ENCODE measurements at places on chromosomes 12 and 14. TPM values are rescaled to one million over a fixed set of nuclear protein-coding genes. Genes with fewer than 3 reads are reported as not detected.

DNA sequence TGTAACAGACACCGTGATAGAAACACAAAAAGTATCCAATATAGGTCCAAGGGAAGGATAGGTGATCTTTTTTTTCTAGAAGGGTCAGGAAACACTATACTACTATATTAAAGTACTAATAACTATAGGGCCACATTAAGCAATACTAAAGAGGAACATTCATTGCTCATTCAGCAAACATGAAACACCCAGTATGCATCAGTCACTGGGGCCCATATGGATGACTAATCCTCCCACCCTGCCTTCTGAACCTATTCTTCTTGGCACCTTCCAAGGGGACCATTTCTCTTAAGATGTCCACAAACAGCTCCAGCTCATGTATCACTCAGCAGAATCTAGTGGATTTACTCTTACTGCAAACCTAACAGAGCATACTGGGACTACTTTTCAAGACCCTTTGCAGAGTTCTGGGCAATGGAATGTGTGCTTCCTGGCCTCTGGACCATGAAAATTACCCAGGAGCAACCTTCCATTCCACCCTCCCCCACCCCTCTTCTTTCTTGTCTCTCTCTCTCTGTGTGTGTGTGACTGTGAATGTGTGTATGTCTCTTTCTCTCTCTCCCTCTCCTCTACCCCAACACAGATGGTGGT lies 187.9 kb downstream of the EPS8 start:
- no peaks in the 10 kb centered on the region for H3K27me3 ChIP-seq
- no peak for DNase-seq
- no peak overlapping the region for H3K27ac ChIP-seq
- no peaks in the 10 kb centered on the region for H3K36me3 ChIP-seq

- H3K27ac ChIP-seq: no peak overlapping the region
- no peak for DNase-seq
These were observed 54.1 kb upstream of the DDX11 start for GRCh38 chr12:31019561-31019960.

DNA sequence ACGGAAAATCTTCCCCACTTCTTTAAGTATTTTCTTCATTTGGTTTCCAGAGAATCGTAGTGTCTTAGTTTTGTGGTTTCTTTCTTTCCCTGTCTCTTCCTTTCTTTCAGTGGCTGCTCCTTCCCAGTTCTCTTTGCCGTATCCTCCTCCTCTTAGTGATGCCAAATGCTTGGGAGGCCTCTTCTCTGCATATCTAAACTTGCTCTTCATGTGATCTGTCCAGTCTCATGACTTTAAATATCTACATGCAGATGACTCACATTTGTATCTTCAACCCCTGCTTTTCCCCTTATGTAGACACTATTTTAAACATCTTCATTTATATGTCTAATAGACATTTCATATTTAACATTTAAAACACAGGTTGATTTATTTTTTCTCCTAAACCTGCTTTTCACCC lies 149.2 kb downstream of the PTCSC3 start:
- no peak overlapping the region for H3K4me3 ChIP-seq
- no peak for DNase-seq
- no peak overlapping the region for H3K27ac ChIP-seq
- no peaks in the 10 kb centered on the region for H3K36me3 ChIP-seq
- no peaks in the 10 kb centered on the region for H3K4me1 ChIP-seq

Gene GARIN6
- not detected for total RNA-seq

DNA sequence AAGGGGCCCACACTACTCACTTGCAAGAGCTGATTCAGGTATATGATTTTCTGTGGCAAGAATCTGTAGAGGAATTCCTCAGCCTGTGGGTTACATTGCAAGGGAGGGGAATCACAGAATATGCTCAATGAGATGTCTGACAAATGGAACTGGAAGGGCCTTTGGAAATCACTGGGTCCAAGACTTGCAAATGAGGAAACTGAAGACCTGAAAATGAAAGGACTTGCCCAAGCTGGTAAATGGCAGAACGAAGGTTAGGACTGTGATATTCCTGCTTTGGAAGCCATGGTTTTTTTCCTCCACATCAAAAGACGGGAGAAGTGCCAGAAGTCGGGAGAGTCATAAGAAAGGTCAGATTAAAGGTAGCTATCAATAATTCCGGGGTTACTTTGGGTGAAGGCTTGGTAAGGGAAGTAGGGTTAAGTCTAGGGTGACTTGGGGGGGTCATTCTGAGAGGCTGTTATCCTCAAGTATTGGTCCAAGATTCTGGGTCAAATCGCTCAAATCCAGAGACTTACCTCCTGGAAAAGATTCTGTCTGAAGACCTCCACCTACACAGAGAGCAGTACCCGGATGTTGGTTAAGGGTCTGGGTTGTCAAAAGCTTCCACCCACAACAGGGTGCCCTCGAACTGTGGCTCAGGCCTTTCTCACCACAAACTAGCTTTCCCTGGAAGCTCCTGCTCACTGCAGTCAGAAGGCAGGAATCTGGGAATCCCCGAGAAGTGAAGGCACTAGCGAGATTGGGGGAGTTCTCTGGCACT lies 539 bp downstream of the PSME2 start:
- H3K27me3 ChIP-seq: no peaks in the 10 kb centered on the region
- H3K36me3 ChIP-seq: peaks cover 38% of the 10 kb centered on the region
- peak overlapping the region; percentile 99 for H3K4me3 ChIP-seq
- H3K4me1 ChIP-seq: peaks cover 66% of the 10 kb centered on the region

DNA sequence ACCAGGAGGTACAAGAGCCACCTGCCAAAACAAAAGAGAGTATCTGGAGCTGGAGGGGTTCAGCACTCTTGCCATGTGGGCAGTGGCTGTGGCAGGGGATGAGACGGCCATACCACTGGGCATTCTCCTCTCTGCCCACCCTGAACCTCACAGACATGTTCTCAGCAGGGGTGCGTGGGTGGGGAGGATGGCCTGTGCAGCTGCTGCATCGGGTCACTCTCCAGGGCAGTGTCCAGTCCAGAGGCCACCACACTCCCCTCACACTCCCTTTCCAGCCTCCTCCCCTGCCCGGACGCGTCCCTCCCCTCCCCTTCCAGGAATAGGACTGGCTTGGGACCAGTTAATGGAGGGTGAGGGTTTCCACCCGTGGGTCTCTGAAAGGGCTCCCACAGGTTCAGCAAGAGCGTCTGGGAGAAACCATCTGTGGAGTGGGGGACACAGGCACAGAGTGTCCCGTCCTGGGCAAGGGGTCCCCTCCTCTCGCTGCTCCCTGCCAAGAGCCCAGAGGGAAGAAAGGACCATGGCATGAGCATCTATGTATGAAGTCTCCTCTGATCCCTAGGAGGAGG lies 501 bp downstream of the C1R start:
- H3K36me3 ChIP-seq: peaks cover 17% of the 10 kb centered on the region
- H3K4me1 ChIP-seq: peaks cover 26% of the 10 kb centered on the region
- peak overlapping the region; percentile 66 for H3K4me3 ChIP-seq
- peak; percentile 67 for DNase-seq

Gene SCNN1A
- total RNA-seq: 0.22 TPM

Gene GPRC5D
- total RNA-seq: not detected

DNA sequence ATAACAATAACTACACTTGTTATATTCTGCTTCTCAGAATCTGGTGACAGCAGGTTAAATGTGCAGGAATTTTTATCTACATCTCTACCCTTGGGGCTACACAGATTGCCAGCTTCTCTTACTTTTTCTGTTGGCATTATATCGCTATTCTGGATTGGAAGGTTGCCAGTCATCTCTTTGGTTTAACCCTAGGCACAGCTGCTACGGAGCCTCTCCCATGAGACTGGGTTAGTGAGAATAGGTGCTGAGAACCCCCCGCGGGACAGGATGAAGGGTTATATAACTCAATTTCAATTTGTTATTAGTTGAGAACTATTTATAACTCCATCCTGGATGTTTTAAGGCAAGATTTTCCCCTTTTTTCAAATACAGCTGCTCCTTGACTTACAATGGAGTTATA lies 73.1 kb downstream of the ACADS start:
- H3K36me3 ChIP-seq: peaks cover 13% of the 10 kb centered on the region
- no peaks in the 10 kb centered on the region for H3K27me3 ChIP-seq
- H3K4me1 ChIP-seq: peaks cover 33% of the 10 kb centered on the region
- H3K27ac ChIP-seq: no peak overlapping the region

Gene CDK2
- total RNA-seq: 7.3 TPM

GRCh38 chr12:53568809-53569557 lies 57.2 kb downstream of the ATF7 start:
- DNase-seq: no peak
- no peaks in the 10 kb centered on the region for H3K27me3 ChIP-seq
- H3K27ac ChIP-seq: no peak overlapping the region
- H3K4me1 ChIP-seq: peaks cover 49% of the 10 kb centered on the region

- H3K4me3 ChIP-seq: no peak overlapping the region
- DNase-seq: no peak
- no peak overlapping the region for H3K27ac ChIP-seq
- H3K27me3 ChIP-seq: no peaks in the 10 kb centered on the region
These were observed 1014.1 kb downstream of the TMTC2 start for GRCh38 chr12:83700838-83701237.

- no peaks in the 10 kb centered on the region for H3K4me1 ChIP-seq
- H3K4me3 ChIP-seq: no peak overlapping the region
- H3K27ac ChIP-seq: no peak overlapping the region
- no peaks in the 10 kb centered on the region for H3K36me3 ChIP-seq
- H3K27me3 ChIP-seq: no peaks in the 10 kb centered on the region
These were observed 352.6 kb downstream of the BMP4 start for GRCh38 chr14:53603994-53604393.

Gene KIF26A
- 6.5 TPM for total RNA-seq

DNA sequence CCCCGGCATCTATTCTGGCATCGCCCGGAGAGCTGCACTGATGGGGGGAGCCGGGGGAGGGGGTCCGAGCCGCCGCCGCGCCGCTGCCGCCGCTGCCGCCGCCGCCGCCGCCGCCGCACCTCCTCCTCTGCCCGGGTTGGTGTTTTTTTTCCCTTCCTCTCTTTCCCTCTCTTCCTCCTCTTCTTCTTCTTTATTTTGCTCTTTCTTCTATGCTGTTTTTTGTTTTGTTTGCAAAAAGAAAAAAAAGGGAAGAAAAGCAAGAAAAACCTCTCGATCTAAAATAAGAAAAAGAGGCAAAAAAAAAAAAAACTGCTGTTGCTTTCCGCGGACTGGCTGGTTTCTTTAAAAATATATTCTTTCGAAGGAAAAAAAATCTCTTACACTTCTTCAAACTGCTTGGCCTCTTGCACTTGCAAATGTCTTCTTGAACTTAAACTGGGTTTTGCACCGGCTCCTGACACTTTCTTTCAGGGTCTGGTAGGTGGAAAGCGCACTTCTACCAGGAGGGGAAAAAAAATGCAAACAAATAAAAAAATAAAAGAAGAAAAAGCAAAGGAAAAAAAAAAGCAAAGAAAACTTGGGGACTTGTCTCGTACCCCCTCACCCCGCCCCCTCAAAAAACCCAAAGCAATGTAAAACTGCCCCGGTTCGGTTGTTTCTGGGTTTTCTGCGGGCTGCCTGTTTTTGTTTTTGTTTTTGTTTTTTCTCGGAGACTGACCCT lies 616 bp downstream of the BCL11B start:
- no peaks in the 10 kb centered on the region for H3K36me3 ChIP-seq
- peak overlapping the region; percentile 61 for H3K4me3 ChIP-seq
- peaks cover 100% of the 10 kb centered on the region for H3K27me3 ChIP-seq
- no peak for DNase-seq
- no peak overlapping the region for H3K27ac ChIP-seq

DNA sequence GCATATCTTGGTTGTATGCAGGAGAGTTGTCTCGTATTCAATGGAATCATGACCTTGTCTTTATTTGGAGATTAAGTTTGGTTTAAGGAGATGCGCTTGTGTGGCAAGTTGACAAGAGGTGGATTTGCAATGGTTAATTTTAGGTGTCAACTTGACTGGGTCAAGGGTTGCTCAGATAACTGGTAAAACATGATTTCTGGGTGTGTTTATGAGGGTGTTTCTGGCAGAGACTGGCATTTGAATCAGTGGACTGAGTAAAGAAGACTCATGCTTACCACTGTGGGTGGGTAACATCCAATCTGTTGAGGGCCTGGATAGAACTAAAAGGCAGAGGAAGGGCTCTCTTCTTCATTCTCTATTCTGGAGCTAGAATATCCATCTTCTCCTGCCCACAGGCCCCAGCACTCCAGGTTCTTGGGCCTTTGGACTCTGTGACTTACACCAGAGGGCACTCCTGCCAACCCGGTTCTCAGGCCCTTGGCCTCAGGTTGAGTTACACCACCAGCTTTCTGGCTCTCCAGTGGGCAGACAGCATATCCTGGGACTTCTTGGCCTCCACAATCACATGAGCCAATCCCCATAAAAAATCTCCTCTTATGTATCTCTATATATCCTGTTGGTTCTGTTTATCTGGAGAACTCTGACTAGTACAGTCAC lies 141.5 kb upstream of the ARID2 start:
- no peak overlapping the region for H3K27ac ChIP-seq
- no peaks in the 10 kb centered on the region for H3K27me3 ChIP-seq
- no peak for DNase-seq
- H3K36me3 ChIP-seq: no peaks in the 10 kb centered on the region
- H3K4me3 ChIP-seq: no peak overlapping the region

DNA sequence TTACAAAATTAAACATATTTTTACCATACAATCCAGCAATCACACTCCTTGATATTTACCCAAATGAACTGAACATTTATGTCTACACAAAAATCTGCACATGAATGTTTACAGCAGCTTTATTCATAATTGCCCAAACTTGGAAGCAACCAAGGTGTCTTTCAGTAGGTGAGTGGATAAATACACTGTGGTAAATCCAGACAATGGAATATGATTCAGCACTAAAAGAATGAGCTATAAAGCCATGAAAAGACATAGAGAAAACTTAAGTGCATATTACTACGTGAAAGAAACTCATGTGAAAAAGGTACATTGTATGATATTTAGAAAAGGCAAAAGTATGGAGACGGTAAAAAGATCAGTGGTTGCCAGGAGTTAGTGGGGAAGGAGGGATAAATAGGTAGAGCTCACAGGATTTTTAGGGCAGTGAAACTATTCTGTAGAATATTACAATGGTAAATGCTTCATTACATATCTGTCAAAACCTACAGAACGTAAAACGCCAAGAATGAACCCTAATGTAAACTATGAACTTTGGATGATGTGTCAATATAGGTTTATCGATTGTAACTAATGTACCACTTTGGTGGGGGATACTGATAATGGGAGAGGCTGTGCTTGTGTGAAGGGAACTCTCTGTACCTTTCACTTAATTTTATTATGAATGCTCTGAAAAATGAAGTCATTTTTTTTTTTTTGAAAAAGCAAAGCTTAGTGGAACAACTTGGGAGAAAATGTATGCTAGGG lies 295.7 kb downstream of the CEP128 start:
- DNase-seq: no peak
- H3K36me3 ChIP-seq: no peaks in the 10 kb centered on the region
- no peak overlapping the region for H3K27ac ChIP-seq
- no peaks in the 10 kb centered on the region for H3K27me3 ChIP-seq
- H3K4me1 ChIP-seq: no peaks in the 10 kb centered on the region
- no peak overlapping the region for H3K4me3 ChIP-seq
